ENCODE measurements at places on chromosomes 6 and 20.

DNA sequence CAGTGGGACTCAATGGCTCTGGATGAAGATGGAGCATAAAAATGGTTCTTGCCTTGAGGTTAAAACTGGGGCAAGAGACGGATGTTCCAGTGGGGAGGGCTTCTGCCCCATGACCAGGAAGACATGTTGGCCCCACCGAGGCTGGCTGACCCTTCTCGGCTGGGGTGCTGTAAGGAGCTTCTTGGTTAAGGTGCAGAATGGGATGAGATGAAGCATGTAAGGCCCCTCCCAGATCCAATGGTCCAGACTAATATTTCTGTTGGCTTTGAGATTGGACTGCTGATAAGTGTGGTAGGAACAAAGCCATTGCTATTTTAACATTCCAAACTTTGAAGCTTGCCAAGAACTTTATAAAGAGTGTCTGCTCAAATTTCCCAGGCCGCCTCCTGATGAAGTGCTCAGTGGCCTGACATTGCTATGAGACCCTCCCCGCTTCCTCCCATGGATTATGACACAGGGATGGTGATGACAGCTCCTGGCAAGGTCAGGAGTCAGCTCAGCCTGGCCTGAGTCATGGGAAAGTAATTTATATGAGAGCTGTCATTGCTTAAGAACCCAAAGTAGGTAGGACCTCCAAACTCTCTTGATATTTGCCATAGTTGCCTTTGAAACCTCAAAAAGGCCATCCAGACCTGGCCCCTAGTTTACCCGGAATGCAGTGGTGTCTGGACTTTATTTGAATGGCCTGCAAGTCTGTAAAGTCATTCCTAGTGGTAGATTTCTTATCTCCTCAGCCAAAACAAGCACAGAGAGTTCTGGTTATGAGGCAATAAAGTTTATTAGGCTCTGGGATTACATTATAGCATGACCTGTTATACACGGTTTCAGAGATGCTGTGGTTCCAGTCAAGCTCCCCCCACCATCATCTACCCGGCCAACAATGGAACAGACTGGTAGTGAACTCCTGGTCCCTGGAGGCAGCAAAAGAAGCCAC lies 55.2 kb downstream of the TGM2 start:
- DNase-seq, result peak; percentile 79

GRCh38 chr6:112881828-112882780 lies 535.0 kb downstream of the RFPL4B start:
- no peak for DNase-seq

DNA sequence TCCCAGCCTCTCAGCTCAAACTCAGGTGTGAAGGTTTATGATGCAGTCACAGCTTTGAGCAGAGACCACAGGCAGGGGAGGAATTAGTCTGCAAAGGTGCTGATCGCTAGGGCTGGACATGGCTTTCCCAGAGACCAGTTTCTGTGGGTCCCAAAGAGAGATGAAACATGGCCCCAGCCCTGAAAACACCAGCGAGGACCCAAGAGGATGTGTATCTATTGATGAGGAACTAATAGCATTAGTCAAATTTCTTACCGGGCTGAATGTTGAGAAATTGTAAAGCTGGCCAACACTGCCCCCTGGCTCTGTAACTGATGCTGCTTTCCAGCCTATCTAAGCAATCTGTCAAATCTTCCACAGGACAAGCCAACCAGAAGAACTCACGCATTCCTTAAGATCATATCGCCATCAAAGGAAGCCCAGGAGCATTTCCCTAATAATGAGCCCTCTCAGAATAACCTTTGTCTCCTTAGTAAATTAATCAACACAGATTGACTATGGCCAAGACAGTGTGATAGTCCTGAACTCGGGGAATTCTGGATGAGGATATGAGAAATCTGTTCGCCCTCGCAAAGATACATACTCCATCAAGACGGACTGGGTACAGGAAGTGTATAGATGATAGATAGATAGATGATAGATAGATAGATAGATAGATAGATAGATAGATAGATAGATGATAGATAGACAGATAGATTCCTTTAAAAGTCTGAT lies 7.8 kb upstream of the ACSS1 start:
- DNase-seq, result peak; percentile 80

DNA sequence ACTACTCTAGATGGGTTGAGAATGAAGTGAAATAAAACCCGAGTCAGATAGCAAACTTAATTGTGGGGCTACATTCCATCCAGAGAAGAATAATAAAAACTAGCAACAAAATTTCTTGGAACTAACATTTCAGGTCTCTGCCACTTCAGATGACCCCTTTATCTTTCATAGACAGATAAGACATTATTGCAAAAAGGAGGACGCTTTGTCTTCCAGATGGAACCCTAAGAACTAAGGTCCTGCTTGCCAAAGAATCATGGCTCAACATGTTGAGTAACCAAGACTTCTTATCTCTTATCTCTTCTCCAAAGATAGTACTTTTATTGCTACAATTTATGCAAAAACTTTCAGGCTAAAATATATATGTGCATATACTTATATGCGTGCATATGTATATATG lies 221.1 kb upstream of the PREP start:
- no peak for DNase-seq

- DNase-seq, result no peak
Observed at GRCh38 chr20:2022163-2022562, 28.3 kb upstream of the PDYN start.

- peak; percentile 63 for DNase-seq
Observed at GRCh38 chr6:19803331-19804204, 33.6 kb upstream of the ID4 start.

GRCh38 chr6:27617700-27618689 lies 145.1 kb upstream of the ZNF184 start:
- no peak for DNase-seq

DNA sequence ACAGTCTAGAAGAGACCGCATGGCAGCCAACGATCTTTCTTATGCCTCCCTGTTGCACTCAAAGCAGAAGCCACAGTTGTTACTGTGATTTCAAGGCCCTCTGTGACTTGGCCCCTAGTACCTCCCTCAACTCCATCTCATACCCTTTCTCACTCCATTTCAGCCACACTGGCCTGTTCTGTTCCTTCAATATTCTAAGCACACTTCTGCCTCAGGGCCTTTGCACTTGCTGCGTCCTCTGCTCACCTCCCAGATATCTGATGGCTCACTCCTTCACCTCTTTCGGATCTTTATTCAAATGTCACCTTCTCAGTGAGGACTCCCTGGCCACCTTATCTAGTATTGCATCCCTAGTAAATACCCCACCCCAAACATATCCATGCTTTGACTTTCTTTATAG lies 29.4 kb upstream of the CCN6 start:
- DNase-seq, result no peak

- DNase-seq, result no peak
Observed at GRCh38 chr20:21356386-21356785, 40.9 kb downstream of the NKX2-4 start.

- no peak for DNase-seq
Observed at GRCh38 chr6:115948751-115949150, 111.9 kb downstream of the FRK start.

GRCh38 chr6:106976270-106976669 lies 1.7 kb upstream of the CD24 start:
- no peak for DNase-seq

DNA sequence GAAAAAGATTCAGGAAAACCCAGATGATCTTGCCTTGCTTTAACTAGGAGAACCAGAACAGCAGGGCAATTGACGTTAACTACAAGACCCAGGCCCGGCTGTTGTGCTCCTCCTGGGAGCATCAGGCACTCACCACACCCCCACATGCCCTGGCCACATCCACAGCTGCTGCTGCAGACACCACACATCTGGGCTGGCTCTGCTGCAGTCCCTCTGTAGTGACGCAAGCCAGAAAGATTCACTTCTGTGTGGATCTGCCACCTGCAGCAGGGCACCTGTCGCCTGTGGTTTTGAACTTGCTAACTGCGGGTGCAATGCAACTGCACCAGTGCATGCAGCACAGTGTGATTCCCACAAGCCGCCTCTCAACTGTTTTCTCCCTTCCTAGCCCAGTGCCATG lies 228.8 kb downstream of the SYNDIG1 start:
- DNase-seq, result no peak

DNA sequence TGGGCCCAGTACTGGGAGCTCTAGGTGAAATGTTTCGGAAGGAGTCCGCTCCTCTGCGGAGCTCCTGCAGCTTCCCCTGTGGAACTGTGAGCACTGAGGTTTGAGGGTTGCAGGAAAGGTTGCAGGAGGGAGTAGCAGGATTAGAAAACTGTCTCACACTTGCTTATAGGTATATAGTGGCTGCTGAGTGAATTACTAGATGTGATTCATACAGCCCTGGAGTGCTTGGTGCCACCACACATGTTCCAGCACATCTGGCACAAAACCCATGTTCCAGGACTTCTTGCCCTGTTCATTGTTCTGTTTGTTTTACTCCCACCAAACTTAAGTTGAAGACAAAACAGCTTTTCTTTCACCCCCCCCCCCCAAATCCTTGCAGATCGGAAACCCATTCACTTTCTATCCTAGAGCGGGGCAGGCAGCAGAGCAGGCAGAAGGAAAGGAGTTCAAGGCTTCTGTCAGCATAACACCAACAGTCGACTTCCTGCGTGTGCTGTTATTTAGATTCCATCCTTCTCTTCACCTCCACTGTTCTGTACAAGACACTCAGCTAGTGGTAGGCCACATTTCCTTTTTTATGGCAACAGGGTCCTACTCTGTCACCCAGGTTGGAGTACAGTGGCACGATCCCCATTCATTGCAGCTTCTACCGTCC lies 669 bp upstream of the PEX6 start:
- DNase-seq, result no peak

DNA sequence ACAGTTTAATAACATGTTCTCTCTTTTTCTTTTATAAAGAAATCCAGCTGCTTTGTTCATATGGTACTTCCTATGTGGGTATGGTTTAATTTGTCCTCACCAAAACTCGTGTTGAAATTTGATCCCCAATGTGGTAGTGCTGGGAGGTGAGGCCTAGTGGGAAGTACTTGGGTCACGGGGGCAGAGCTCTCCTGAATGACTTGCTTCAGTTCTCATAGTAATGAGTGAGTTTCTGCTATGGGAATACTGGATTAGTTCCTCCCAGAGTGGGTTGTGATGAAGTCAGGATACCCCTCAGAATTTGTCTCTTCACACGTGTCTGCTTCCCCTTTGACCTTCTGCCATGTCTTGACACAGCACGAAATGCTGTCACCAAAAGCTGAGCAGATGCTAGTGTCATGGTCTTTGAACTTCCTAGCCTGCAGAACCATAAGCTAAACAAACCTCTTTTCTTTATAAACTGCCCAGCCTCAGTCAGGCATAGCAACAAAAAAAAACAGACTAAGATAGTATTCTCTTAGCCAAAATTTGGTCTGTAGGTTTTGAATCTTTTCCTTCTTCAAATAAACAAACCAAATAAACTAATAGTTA lies 87.8 kb upstream of the HS3ST5 start:
- DNase-seq, result no peak

- no peak for DNase-seq
Observed at GRCh38 chr6:21447987-21448386, 145.6 kb upstream of the SOX4 start.

- DNase-seq, result no peak
Observed at GRCh38 chr20:3193806-3194616, 10.5 kb downstream of the DDRGK1 start.

- DNase-seq, result no peak
Observed at GRCh38 chr6:15489261-15489962, 173.4 kb downstream of the DTNBP1 start.

GRCh38 chr6:74611220-74611619 lies 594.6 kb downstream of the COL12A1 start:
- DNase-seq, result no peak

GRCh38 chr20:49517805-49518100 lies 35.3 kb upstream of the KCNB1 start:
- no peak for DNase-seq

DNA sequence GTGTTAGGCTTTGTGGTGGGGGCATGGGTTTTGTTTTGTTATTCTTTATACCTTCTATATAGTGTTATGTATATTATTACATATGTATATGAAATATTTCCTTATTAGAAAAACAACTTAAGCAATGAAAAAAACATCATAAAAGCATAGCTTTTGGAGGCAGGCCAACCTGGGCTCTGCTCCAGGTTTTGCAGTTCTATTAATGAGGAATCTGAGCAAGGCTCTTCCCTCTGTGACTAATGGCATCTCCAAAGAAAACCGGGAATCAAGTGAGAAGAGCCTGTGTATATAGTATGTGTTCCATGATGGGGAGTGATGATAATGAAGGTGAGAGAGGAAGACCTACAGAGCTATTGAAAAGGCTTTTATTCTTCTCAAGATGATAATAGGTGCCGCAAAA lies 291.1 kb downstream of the CLIC5 start:
- DNase-seq, result no peak

- DNase-seq, result peak; percentile 51
Observed at GRCh38 chr20:52959125-52959524, 13.0 kb upstream of the TSHZ2 start.

- no peak for DNase-seq
Observed at GRCh38 chr20:24359321-24360027, 110.0 kb upstream of the SYNDIG1 start.

DNA sequence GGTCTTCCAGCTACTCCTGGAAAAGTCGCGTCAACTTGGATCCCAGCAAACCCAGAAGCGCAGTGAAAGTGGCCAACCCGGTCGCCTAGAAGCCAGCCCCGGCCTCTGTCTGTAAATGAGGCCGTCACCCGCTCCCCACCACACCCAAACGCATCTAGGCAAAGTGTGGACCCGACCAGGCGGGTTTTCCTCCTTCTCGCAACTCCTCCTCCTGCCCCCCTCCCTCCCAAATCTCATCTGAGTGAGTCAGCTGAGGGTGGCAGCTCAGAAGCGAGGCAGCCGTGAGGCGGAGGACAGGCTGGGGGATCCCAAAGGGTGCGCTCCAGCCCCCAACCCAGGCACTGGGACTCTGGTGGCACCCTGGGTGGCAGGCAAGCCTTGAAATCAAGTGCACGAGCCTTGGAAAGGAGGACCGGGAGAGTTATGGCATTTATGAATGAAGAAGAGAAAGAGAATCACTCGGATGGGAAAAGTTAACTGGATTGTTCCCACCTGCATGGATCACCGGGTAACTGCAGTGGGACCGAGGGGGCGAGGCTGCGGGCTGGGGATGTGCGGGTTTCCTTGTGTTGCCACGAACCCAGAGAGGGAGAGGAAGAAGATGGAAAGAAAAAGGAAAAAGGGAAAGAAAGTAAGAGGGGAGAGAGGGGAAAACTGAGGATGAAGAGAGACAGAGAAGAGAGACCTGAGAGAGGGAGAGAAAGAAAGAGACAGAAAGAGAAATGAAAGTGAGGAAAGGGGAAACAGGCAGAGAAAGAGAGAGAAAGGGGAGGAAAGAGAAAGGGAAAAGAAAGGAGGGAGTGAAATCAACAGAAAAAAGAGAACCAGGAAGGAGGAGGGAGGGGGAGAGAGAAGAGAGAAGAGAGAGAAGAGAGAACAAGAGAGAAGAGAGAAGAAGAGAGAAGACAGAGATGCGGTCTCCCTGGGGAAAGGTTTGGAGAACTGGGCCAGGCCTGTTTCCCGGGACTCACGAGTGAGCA lies at the start of gene APCDD1L:
Gene APCDD1L, minus strand, starts transcription at position 167 of the 980 bp plus-strand sequence. CDS start 692 bp downstream, outside the sequence.
- no peak for DNase-seq
